ENCODE measurements at places on chromosomes 7 and 10.

- no peak for DNase-seq
Observed at GRCh38 chr7:153939177-153939576, 113.0 kb upstream of the DPP6 start.

DNA sequence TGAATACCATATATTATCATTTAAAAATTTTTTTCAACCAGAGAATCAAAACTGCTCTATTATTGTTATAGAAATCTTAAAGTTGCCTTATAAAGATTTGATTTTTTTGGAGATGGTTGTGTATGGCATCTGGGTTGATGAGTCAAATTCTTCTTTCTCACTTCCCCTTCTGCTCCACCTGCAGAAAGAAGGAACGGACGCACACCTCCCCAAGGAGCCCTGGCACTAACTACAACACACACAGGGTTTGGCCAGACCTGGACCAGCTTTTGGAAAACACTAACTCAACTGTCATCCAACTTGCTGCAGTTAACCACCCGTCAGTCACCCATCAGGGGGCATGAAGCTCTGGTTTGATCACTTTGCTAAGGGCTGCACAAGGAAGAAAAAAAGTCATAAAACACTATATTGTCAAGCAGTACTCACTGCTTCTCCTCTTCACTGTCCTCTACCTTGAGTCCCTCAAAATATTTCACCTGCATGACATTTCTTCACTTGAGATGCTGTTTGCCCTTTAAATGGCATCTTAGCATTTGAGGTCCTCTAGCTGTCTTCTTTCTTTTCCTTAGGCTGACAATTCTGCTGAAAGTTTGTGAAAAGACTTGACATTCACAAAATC, 266.7 kb upstream of the PHF14 start:
- no peak for DNase-seq

GRCh38 chr10:126893206-126893605, 12.0 kb upstream of the DOCK1 start:
- no peak for DNase-seq

GRCh38 chr7:20651960-20652544, 36.6 kb downstream of the ABCB5 start:
- DNase-seq = no peak

- DNase-seq = no peak
Observed at GRCh38 chr7:75804004-75804403, 9.6 kb downstream of the CCL24 start.

DNA sequence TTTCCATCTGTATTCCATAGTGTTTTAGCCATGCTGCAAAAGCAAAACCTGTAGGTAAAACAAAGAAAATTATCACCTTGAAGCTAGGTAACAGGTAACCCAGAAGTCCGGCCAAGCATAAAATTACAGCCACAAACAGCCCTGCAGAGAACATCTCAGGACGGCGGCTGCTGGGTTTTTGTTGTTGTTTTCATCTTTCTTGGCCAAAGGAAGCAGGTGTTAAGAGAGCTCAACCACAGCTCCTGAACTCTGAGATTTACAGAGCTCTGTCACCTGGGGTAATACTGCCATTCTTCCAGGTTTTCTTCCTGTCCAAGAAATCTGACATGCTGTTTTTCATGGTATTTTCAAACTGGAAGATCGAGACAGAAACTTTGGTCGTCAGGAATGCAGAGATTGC, 847 bp upstream of the SCIN start:
- DNase-seq = no peak

DNA sequence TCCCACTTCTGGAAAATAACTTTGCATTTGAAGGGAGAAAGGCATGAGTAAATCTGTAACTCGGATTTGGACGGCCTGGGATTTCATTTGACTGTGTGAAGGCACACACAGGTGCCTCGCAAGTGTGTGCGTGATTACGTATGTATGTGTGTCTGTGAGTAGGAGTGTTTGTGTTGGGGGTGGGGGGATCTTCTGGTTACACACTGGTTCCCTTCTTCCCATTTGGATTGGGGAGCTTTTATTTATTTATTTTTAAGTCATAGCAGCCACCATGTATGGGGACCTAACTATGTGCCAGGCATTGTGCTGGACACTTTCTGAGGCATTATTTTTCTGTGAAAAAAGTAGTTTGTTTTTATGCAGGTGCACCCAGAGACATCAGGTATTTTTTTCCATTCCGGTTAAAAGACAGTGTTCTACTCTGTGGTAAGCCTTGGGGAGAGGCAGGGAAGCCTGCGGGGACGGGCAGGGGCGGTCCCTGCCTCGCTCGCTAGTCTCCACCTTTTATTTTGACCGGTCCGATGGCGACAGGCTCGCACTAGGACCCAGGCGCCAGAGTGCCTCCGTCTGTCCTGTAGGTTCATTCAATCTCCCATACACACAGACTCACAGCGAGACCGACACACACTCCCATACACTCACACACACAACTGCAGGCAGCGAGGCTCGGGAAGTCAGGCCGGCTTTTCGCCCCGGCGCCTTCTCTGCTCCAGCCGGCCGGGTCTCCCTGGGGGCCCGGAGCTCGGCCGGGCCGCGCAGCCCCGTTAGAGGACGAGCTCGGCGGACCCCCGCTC, at the start of gene MXI1:
MXI1 (plus strand) TSS at position 595 of the 794 bp plus-strand sequence. CDS start 204 bp downstream, outside the sequence.
- DNase-seq = peak; percentile 29

DNA sequence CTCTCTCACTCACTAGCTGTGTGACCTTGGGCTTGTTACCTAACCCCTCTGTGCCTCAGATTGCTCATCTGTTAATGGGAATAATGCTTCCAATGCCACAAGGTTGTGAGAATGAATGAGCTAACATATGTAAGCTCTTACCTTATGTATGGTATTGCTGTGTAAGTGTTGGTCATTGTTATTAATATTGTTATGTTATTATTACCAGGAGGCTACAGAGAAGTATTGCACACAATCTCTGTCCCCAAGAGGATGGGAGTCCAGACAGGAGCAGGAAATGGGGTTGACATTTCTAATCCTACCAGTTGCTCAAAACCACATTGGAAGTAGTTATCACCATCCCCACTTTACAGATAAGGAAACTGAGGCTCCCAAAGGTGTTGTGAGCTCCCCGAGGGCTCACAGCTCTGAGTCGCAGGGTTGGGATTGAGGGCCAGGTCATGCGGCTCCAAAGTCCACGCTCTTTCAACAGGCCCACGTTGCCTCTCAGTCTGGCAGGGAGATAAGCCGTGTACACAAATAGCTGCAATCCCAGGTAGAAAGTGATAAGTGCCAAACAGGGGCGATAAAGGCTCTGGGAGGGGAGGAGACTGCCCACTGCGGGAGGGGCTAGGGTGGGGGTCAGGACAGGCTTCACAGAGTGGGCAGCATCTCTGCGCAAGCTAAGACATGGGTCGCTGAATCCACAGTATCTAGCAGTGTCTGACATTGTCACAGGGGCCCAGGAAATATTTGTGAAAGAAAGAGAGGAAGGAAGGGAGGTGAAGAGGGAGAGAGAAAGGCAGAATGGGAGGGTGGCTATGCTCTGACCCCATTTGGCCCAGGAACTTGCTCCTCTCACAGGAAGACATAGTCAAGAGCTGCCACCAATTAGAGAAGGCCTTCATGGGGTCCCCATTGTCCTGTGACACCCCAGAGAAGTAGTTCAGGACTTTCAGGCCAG, 9.6 kb upstream of the ZMIZ1 start:
- DNase-seq = no peak

GRCh38 chr10:79397051-79397450, 48.4 kb downstream of the ZCCHC24 start:
- no peak for DNase-seq

DNA sequence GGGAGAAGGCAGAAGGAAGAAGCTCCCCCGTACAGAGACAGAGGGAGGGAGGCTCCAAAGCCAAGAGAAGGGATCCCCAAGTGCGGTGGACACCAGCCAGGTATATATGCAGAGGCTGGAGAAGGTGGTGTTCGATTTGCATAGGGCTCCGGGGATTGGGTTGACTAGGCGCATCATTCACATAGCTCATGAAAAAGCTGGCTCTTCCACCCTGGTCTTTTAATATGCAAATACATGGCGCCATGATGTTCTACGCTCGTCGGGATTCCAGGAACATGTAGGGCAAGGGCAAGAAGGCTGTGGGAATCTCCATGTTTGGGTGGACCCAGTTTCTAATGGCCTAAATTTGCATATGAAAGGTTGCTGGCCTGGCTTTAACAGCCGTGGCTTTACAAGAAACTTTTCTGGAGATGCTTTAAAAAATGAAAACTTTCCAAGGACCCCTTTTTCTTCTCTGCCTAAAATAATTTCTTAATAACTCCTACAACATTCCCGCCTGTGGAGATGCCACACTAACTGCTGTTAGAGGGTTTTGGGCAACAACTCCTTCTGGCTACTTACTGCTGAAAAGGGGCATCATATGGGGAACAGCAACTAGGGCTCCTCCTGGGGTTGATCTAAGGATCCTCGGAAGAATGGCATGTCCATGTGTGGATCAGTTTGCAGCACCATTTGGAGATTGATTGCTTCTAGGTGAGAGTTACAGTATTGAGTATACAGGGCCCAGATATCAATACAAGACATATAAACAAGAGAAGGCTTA, 28.3 kb downstream of the C1GALT1 start:
- no peak for DNase-seq

DNA sequence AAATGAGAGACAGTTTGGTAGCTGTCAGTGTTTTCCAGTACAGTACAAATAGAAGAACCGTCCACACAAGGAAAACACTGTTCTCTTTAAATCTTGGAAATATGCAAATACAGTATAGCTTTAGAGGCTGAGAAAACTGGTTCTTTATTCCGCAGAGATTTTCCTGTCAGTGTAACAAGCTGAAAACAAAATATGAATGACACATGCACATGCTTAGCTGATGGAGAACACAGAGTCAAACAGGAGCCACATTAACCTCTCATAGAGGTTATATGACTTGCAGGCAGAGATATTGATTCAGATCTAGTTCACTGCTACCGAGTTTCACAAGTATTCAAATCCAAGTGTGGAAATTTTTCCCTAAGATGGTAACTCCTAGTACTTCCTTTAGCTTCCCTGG, 135.2 kb upstream of the C1QL3 start:
- DNase-seq = no peak

DNA sequence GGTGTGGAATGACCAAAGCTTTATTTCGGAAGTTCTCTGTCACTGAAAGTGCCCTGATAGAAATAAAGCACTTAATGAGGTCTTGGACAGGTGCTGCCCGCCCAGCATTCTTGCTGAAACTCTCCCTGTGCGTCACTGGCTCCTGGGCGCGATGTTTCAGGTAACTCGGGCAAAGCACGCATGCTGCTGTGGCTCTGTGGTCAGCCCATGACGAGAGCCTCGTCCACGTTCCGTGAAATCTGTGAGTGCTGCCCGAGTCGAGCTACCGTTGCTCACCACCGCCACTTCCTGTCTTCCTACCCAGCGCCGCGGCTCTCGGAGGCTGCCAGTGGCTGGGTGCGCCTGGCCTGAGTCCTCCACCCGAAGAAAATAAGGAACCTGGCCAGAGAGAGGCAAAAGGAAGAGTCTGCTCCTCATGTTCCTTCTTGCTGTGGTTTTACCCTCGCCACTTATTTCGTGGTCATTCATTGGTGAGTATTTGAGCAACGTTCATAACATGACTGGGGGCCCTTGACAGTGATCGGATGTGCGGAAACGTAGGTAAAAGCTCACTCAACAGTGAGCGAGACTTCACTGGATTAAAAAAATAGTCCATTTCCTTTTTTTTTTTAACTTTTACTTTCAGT, 95.5 kb downstream of the MAP3K8 start:
- no peak for DNase-seq

- DNase-seq = no peak
Observed at GRCh38 chr7:137480401-137480800, 136.9 kb upstream of the PTN start.

DNA sequence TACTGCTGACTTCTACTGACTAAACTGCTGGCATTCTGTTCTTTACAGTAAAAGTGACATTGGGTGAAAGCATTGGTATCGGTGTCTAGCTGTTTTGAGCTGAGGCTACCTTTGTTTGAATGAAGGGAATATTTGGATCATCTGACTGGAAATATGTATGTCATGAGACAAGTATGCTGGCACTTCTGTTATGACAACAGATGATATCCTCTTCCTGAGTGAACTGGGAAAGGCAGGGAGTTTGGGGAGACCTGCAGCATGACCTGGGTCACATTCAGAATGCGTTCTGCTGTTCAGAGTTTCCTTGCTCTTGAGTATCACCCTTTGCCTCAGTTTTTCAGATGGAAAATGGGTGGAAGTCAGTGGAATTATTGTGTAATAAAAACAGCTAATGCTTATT, 81.8 kb downstream of the PLCE1 start:
- no peak for DNase-seq

DNA sequence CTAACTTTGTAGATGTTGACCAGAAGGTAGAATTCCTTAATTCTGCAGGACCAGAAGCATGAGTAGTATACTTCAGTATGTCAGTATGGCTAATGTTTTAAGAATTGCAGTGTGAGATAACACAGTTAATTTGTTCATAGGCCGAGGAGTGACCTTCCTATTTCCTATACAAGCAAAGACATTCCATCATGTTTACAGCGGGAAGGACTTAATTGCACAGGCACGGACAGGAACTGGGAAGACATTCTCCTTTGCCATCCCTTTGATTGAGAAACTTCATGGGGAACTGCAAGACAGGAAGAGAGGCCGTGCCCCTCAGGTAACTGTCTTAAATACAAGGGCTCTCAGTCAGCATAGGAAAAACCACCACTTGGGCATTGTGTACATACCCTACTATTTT, 7.2 kb downstream of the DDX21 start:
- DNase-seq = no peak

GRCh38 chr7:26423436-26423835, 131.8 kb downstream of the SNX10 start:
- DNase-seq = no peak

DNA sequence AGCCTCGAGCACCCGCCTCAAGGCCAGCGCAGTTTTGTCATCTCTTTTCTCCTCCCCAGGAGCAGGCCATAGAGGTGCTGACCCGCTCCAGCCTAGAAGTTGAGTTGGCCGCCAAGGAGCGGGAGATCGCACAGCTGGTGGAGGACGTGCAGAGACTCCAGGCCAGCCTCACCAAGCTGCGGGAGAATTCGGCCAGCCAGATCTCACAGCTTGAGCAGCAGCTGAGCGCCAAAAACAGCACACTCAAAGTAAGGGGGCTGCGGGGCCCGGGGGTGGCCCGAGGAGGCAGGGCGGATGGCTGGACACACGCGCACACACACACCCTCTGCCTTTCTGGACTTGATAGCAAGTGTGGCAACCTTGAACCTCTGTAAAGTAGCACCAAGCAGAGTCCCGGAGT, 108.3 kb upstream of the SH2B2 start:
- DNase-seq = no peak

DNA sequence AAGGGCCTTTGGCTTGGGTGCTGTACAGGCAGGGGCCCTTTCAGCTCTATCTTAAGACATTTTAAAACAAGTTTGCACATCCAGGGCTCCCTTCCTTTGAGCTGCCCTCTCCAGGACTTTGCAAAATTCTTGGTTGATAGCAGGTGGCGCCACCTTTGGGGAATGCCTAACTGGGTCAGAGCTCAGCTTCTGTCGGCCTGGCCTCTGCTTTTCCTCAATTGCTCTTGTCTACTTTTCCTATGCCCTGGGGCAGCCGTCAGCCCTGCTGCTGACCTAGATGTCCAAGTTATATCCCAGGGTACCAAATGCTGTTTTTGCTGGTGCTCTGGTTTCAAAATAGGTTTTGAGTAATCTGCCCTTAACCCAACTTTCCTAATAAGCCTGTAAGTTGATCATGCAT, 65.8 kb downstream of the APBB1IP start:
- DNase-seq = no peak

All from NCI-H1694 treated with DMSO at 0.1 percent for 48 hours (cell line).